ENCODE measurements at places on chromosomes 12 and 14.

DNA sequence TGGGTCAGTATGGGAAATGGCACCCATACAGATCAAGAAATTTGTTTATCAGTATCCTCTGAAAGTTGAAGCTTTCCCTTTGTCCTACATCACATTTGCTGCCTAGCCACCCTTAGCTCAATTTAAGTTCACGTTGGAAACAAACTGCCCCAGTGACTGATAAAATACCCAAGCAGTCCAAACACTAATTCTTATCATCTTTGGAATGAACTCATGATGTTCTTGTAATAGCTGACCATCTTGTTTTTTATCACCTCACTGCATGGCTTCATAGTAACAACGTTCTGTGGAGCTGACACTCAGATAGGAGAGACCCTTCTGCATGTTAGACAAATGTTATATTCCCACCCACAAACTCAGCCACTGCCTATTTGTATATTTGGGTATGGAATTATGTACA, 93.4 kb downstream of the GPR135 start:
- DNase-seq = no peak

GRCh38 chr14:75711105-75711795, 50.2 kb downstream of the TTLL5 start:
- no peak for DNase-seq

GRCh38 chr12:71703206-71703605, 17.3 kb downstream of the TMEM19 start:
- no peak for DNase-seq

- DNase-seq = no peak
Observed at GRCh38 chr12:123363390-123363739, 1.3 kb downstream of the SBNO1 start.

DNA sequence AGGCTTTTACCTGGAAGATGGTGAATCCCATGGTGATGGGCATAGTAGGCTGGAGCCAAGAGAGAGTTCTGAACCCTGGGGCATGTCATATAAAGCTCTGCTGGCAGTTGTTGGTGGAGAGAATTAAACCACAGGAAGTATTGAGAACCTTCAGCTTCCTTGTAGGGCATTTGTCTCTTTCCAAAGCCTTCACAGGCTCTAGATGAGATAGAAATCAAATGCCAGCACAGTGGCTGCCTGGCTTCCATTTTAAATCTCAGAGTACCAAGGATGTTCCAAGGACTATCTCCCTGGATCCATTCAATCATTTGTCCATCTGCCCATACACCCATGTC, 369.6 kb downstream of the DPF3 start:
- no peak for DNase-seq
